Stimulated activated CD8-positive, alpha-beta memory T cell treated with anti-CD3 and anti-CD28 coated beads, Interleukin-4, amount 100 ng/mL, for 24 hours (primary cell): ENCODE measurements at places on chromosomes 13 and 19.

DNA sequence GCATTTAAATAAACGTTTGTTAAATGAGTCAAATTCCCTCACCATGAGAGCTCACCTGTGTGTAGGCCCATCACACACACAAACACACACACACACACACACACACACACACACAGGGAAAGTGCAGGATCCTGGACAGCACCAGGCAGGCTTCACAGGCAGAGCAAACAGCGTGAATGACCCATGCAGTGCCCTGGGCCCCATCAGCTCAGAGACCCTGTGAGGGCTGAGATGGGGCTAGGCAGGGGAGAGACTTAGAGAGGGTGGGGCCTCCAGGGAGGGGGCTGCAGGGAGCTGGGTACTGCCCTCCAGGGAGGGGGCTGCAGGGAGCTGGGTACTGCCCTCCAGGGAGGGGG lies 8.5 kb upstream of the CEACAM5 start:
- DNase-seq: no peak

DNA sequence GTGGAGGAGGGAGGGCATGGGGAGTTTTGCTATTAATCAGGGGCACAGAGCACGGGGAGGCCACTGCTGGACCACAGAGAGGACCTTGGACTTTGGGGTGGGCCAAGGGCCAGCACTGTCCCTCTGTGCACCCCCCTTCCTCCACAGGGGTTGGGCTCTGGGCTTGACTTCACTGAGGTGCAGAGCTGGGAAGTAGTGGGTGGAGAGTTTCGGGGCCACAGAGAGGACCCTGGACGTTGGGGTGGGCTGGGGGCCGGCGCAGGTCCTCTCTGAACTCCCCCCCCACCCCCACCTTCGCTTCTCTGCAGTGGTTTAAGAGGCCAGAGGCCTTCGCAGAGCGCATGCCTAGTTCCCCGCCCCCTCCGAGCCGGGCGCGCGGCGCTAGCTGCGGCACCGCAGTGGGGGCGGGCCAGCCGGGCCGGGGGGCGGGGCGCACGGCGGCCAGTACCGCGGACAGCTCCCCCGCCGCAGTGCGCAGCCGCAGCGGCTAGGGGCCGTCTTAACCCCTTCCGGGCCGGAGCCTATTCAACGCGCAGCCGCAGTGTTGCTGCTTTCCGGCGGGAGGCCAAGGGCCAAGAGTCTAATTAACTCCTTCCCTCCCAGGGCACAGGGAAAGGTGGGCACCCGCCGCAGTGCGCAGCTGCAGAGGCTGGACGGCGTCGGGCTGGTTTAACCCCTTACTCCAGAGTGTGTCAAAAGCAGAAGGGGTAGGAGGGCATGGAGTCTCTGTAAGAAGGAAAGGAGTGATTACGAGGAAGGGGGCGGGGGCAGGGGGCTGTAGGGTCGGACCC lies 3.7 kb downstream of the KCNC3 start:
- peak; percentile 61 for DNase-seq

GRCh38 chr19:29712744-29713516 lies 2.1 kb downstream of the C19orf12 start:
- no peak for DNase-seq

DNA sequence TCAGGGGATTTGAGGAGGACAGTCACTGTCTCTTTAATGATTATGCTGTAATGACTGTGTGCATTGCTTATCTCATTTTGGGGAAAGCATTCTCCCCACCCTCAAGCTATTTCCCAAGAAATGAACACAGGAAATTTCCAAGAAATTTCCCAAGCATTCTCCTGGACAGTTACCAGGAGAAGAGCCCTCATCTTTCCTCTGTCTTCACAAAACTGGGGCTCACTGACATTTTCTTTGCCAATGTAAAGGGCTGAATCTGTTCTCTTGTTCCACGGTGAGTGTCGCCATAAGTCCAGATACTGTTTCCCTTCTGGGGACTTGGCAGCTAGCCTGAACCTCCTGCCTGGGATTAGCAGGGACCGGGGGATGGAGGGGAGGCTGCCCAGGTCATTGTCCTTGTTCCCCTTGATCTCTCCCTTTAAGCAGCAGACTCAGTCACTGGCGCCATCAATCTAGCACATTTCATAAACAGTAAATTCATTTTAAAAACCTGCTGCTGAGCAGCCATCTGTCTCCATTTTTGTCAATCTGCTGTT lies 172.8 kb downstream of the DNAJC15 start:
- no peak for DNase-seq

DNA sequence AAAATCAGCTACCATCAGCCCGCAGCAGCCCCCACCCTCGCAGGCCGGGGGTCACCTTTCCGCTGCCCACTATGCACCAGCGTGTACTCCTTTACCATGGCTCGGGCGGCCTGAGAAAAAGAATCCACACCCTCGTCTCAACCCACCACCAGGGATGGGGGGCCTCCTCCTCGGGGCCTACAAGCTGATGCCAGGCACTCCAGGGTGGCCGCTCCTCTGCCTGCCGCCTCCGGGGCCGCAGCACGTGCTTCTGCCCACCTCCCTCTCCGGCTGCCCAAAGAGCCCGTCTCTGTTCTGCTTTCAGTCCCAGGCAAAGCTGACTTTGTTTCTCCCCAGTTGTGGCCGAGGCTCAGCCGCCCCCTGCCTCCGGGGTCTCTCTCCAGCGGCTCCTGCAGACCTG lies 11.1 kb upstream of the MEX3D start:
- DNase-seq: no peak

GRCh38 chr19:45070861-45071544 lies 5.3 kb downstream of the ZNF296 start:
- no peak for DNase-seq

DNA sequence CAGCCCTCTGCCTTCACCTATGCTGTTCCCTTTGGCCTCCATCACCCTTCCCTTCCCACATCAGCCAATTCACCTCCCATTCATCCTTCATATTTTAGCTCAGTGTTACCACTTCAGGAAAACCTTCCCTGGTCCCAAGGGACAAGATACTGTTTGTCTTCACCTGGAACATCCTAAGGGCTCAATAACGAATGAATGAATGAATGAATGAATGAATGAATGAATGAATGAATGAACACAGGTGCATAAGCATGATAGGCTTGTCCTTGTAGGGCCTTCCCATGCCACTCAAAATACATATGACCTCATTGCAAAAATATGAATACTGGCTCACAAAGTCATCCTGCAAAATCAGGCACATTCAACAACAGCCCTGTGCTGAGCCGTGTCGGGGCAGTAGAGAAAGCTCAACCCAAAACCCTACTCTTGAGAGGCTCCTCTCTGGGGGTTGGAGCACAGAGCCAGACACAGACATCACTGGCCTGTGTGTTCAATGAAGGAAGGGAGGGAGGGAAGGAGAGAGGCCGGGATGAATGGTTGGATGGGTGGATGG lies 33.7 kb upstream of the TPM4 start:
- no peak for DNase-seq

DNA sequence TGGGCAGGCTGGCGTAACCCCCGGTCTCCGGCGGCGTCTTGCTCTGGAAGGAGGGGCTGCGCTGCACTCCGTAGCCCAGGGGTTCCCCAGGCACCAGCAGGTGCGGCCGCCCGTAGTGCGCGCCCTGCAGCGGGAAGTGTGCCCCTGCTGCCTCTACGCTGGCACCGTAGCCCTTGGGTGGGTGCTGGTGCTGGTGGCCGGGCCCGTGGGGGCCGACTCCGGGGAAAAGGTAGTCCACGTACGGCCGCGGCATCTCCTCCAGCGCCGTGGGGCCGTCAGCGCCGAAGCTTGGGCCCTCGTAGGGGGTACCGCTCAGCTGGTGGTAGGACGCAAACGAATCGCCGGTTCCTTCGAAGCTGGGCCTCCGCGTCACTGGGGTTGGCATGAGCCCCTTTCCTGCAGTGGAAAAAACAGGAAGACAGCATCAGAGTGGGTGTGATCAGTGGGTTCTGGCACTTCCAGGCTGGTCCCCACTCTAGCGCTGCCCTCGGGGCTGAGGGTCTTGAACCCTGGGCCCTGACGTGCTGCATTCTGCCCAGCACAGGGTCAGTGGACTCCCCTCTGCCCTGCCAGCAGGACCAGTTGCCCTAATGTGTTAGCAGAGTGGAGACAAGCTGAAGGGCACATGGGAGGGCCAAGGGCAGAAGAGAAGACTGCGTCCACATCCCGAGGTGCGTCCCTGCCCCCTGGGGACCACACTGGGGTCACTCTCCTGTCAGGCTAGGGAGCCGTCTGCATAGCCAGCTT lies 72.3 kb downstream of the LATS2 start:
- no peak for DNase-seq

DNA sequence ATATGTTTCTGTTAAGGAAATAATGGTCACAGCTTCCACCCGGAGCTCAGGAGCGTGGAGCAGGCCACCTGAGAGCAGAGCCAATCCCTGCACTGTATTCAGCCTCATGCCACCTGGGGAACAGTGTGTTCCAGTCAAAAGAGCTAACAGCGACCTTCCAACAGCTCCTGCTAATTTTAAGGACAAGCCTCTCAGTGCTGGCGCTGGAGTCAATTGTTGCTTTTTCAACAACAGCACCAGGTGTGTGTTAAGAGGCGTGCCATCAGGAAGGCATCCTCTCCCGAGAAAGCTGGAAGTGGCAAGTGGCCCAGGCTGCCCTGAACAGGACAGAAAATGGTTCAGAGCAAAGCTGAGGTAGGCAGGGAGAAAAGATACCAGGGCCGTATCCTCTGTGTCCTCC lies 102.0 kb downstream of the CACNA1A start:
- DNase-seq: no peak

GRCh38 chr13:102359264-102359663 lies 42.6 kb downstream of the FGF14 start:
- no peak for DNase-seq

- DNase-seq: no peak
Measured at GRCh38 chr19:40255619-40256166, 29.2 kb upstream of the CCNP start.

DNA sequence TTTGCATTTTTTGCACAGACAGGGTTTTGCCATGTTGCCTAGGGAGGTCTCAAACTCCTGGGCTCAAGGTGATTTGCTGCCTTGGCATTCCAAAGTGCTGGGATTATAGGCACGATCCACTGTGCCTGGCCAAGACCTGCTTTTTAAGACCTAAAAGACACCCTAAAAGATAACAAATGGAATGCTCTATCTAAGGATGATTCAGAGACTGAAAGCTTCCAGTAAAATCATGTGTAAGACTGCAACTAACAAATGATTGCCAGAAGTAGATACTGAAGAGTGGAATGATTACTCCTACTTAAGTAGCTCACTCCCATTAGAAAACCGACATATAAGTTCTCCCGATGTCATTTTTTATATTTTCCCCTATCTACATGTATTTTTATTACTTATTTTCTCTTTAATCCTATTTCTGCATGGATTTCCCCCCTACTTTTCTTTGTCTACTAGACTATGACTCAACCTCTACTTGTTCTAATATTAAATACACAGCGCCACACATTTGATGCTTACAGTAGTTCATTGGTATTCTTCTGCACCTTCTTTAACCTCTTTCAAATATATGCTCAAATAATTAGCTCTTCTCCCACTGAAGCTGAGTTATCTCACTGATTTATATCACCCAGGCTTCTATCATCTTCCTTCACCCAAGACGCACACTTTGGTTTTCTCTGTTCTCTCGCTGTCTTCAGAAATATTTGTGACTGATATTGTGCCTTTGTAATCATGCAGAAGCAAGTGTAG lies 32.2 kb upstream of the KLF12 start:
- no peak for DNase-seq

DNA sequence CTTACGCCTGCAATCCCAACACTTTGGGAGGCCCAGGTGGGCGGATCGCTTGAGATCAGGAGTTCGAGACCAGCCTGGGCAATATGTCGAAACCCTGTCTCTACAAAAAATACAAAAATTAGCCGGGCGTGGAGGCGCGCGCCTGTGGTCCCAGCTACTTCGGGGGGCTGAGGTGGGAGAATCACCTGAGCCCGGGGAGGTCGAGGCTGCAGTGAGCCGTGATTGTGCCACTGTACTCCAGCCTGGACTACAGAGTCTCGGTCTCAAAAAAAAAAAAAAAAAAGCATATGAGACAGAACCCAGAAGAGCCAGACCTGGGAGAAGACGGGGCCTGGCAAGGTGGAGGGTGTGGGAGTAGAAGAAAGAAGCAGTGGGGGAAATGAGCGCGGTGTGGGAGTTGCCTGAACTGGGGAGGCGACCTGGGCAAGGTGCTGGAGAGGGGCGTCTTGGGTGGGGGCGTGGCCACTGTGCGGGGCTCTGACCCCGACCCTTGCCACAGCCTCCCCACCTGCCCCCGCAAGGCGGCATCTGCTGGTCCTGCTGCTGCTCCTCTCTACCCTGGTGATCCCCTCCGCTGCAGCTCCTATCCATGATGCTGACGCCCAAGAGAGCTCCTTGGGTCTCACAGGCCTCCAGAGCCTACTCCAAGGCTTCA lies 533 bp downstream of the DKKL1 start:
- DNase-seq: no peak

- no peak for DNase-seq
Measured at GRCh38 chr13:100675661-100676129, 1.1 kb upstream of the TMTC4 start.

DNA sequence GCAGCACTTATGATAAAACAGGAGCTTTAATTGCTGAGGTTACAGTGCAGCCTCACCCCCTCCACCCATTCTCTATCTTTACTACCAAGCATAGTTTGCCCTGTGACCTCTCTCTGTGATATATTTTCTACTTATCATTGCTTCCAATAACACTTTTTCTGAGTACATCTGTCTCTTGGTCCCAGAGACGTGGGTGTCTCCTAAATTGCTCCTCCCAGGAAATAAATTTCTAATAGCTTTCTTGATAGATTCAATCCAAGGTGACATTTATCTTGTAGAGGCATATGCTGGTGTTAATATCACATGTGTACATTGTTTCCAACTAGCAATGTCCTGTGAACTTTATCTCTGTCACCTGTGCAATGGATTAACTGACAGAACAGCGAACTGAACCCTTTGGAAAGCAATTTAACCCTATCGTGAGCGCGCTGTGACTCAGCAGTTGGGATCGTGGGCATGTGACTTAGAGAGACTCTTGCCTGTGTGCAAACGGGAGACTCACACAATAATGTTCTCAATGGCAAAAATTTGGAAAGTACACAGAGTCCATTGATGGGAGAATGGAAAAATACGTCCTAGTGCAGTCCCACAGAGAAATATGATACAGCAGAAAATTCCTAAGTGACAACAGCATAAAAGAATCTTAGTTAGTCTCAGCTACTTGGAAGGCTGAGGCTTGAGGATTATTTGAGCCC lies 7.0 kb upstream of the MAP2K2 start:
- no peak for DNase-seq

GRCh38 chr13:99040536-99041131 lies 62.8 kb upstream of the DOCK9 start:
- DNase-seq: no peak

GRCh38 chr19:7658219-7658686 lies 10.6 kb upstream of the RETN start:
- DNase-seq: no peak

- no peak for DNase-seq
Measured at GRCh38 chr19:50311723-50312635, 17.2 kb downstream of the KCNC3 start.

- DNase-seq: no peak
Measured at GRCh38 chr13:65149687-65150086, 2080.4 kb downstream of the PCDH9 start.

GRCh38 chr19:34481861-34482379 lies 362 bp downstream of the WTIP start:
- no peak for DNase-seq

GRCh38 chr13:51601601-51602565 lies 17.6 kb downstream of the WDFY2 start:
- no peak for DNase-seq

- no peak for DNase-seq
Measured at GRCh38 chr13:39967199-39967959, 311.9 kb downstream of the COG6 start.

- DNase-seq: no peak
Measured at GRCh38 chr13:102386461-102386860, 15.4 kb downstream of the FGF14 start.
